ENCODE measurements at places on chromosomes 2 and 18. TPM values are rescaled to one million over a fixed set of nuclear protein-coding genes. Genes with fewer than 3 reads are reported as not detected.

DNA sequence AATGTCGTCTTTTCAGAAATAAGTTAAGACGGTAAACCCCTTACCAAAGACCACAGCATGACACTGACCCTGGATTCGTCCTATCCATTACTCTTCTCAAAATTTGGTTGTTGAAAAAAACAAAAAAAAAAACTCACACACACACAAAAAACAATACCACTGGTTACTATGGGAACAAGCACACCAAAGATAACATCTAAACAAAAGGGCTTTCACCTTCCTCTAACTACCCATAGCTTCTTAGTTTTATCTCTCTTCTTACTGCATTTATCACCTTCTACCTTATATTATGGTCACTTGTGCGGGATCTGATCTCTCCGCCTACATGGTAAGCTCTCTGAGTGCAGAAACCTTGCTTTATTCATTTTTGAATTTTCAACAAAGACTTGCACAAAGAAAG is 192.7 kb downstream of the STK39 start:
- no peak overlapping the region for H3K4me3 ChIP-seq
- no peak for DNase-seq
- H3K27me3 ChIP-seq: no peaks in the 10 kb centered on the region
- no peak overlapping the region for H3K27ac ChIP-seq
- no peaks in the 10 kb centered on the region for H3K36me3 ChIP-seq

ASXL3 gene
- total RNA-seq: not detected

GRCh38 chr2:38691994-38692393 is 26.1 kb downstream of the GALM start:
- peak overlapping the region; percentile 42 for H3K27ac ChIP-seq
- H3K27me3 ChIP-seq: no peaks in the 10 kb centered on the region
- H3K4me1 ChIP-seq: peaks cover 45% of the 10 kb centered on the region
- H3K36me3 ChIP-seq: no peaks in the 10 kb centered on the region

SLC5A7 gene
- total RNA-seq: not detected

DNA sequence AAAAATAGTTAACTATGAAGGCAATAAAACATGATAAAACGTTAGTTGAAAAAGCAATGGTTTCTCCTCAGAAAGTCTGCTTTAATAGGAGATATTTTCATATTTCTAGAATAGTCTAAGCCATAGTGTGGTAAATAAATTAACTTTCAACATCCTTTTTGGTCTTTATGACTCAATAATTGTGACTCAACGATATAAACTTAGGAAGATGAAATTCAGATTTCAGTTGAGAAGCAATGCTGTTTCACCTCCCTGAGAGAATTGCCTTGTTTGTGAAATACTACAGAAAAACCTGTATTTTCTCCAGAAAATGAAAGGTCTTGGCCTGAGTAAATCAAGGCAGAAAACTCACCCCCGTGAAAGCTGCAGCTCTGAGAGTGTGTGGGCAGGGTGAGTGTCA is 166.9 kb downstream of the ETAA1 start:
- DNase-seq: no peak
- H3K4me3 ChIP-seq: no peak overlapping the region
- H3K27ac ChIP-seq: no peak overlapping the region
- H3K4me1 ChIP-seq: no peaks in the 10 kb centered on the region
- H3K36me3 ChIP-seq: no peaks in the 10 kb centered on the region

- H3K27ac ChIP-seq: no peak overlapping the region
- H3K27me3 ChIP-seq: no peaks in the 10 kb centered on the region
- no peaks in the 10 kb centered on the region for H3K36me3 ChIP-seq
- no peak for DNase-seq
- no peaks in the 10 kb centered on the region for H3K4me1 ChIP-seq
Observed at GRCh38 chr2:98505311-98505808, 60.7 kb downstream of the INPP4A start.

GRCh38 chr2:168971261-168971660 is 59.9 kb downstream of the ABCB11 start:
- no peaks in the 10 kb centered on the region for H3K36me3 ChIP-seq
- H3K27me3 ChIP-seq: no peaks in the 10 kb centered on the region
- DNase-seq: no peak
- H3K4me3 ChIP-seq: no peak overlapping the region
- no peaks in the 10 kb centered on the region for H3K4me1 ChIP-seq

- no peaks in the 10 kb centered on the region for H3K36me3 ChIP-seq
- H3K4me1 ChIP-seq: no peaks in the 10 kb centered on the region
- no peak overlapping the region for H3K27ac ChIP-seq
- no peak for DNase-seq
Observed at GRCh38 chr2:126646026-126646425, 9.9 kb upstream of the GYPC start.

- DNase-seq: no peak
- H3K4me3 ChIP-seq: no peak overlapping the region
- no peak overlapping the region for H3K27ac ChIP-seq
Observed at GRCh38 chr18:8912348-8913326, 189.9 kb upstream of the NDUFV2 start.

- H3K4me3 ChIP-seq: no peak overlapping the region
- H3K27ac ChIP-seq: no peak overlapping the region
- no peaks in the 10 kb centered on the region for H3K4me1 ChIP-seq
- no peaks in the 10 kb centered on the region for H3K36me3 ChIP-seq
Observed at GRCh38 chr2:176177580-176178037, 10.9 kb upstream of the HOXD1 start.

DNA sequence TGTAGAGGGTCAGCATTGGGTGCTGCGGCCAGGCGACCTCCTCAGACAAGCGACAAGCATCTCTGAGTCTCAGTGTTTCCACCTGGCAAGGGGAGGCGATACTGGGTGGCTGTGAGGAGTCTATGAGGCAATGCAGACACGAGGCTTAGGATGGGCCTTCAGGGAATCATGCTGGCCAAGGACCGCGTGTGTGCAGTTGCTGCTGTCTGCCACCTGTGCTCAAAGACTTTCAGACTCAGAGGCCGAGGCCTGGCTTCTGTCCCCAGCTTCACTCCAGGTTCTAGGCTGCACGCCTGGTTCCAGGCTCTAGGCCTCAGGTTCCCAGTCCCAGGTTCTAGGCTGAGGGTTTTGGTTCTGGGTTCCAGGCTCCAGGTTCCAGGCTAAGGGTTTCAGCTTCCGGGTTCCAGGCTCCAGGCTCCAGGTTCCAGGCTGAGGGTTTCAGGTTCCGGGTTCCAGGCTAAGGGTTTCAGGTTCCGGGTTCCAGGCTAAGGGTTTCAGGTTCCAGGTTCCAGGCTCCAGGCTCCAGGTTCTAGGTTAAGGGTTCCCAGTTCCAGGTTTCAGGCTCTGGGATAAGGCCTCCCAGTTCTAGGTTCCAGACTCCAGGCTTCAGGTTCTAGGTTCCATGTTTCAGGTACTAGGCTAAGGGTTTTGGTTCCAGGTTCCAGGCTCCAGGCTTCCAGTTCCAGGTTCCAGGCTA is 14.8 kb downstream of the LRRFIP1 start:
- no peaks in the 10 kb centered on the region for H3K36me3 ChIP-seq
- H3K27me3 ChIP-seq: peaks cover 22% of the 10 kb centered on the region

GRCh38 chr2:167946441-167946841 is 301.0 kb downstream of the STK39 start:
- H3K27me3 ChIP-seq: no peaks in the 10 kb centered on the region
- no peak overlapping the region for H3K4me3 ChIP-seq
- no peaks in the 10 kb centered on the region for H3K4me1 ChIP-seq
- H3K36me3 ChIP-seq: no peaks in the 10 kb centered on the region

GRCh38 chr2:7919510-7919909 is 762.3 kb upstream of the ID2 start:
- H3K27ac ChIP-seq: no peak overlapping the region
- no peaks in the 10 kb centered on the region for H3K36me3 ChIP-seq
- no peak overlapping the region for H3K4me3 ChIP-seq
- no peaks in the 10 kb centered on the region for H3K4me1 ChIP-seq
- no peak for DNase-seq

DNA sequence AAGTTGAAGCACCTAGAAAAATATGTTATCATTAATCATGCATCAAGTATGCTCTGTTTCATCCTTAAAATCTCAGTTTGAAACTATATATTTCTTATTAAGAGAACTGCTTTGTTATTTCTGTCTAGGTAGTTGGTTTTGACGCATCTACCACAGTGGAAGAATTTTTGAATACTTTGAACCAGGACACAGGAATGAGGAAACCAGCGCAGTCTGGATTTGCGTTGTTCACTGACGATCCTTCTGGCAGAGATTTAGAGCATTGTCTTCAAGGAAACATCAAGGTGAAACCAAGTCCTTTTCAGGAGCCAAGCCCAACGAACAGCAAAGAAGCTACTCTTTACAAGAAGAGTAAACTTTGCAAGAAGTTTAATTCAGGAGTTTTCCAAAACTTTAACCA is 30.1 kb upstream of the DYNC2LI1 start:
- no peak overlapping the region for H3K4me3 ChIP-seq
- no peaks in the 10 kb centered on the region for H3K27me3 ChIP-seq
- H3K36me3 ChIP-seq: peaks cover 3% of the 10 kb centered on the region
- peaks cover 7% of the 10 kb centered on the region for H3K4me1 ChIP-seq
- no peak for DNase-seq

DNA sequence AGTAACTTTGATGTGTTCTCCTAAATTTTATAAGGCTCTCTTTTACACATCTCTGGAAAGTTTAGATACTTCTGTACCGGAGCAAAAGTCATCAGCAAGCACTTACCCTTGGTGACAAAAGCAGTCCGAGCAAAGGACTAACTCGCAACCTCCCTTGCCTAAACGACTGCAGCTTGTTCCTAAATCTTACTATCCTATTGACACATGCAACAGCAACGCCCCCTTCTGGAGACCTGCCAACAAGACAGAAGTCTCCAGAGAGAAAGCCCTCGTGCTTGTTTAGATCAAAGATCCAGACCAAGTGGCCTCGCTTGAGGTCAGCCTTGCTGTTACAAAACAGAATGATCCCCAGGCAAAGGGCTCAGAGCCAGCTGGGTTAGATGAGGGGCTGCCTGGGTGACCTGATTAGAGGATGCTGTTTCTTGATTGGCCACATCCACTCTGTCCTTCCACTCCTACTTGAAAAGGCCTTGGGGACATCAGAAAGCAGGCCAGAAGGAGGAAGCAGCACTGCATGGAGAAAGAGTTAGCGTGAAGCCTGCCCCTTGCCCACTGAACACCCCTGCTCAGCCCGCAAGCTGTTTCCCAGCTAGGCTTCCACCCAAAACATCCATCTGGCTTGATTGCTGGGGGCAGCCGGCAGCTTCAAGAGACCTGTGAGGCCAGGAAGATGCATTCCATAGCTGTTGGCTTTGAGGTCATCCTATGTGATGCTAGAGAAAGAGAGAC is 94.3 kb downstream of the HNRNPLL start:
- H3K36me3 ChIP-seq: no peaks in the 10 kb centered on the region
- H3K27ac ChIP-seq: no peak overlapping the region
- peak; percentile 81 for DNase-seq
- no peak overlapping the region for H3K4me3 ChIP-seq

GRCh38 chr2:29517413-29517812 is 402.2 kb downstream of the CLIP4 start:
- H3K36me3 ChIP-seq: no peaks in the 10 kb centered on the region
- no peaks in the 10 kb centered on the region for H3K4me1 ChIP-seq
- H3K4me3 ChIP-seq: no peak overlapping the region
- no peak for DNase-seq
- no peak overlapping the region for H3K27ac ChIP-seq
- H3K27me3 ChIP-seq: peaks cover 57% of the 10 kb centered on the region

SERPINB2 gene
- total RNA-seq: not detected

SRD5A2 gene
- total RNA-seq: not detected

DNA sequence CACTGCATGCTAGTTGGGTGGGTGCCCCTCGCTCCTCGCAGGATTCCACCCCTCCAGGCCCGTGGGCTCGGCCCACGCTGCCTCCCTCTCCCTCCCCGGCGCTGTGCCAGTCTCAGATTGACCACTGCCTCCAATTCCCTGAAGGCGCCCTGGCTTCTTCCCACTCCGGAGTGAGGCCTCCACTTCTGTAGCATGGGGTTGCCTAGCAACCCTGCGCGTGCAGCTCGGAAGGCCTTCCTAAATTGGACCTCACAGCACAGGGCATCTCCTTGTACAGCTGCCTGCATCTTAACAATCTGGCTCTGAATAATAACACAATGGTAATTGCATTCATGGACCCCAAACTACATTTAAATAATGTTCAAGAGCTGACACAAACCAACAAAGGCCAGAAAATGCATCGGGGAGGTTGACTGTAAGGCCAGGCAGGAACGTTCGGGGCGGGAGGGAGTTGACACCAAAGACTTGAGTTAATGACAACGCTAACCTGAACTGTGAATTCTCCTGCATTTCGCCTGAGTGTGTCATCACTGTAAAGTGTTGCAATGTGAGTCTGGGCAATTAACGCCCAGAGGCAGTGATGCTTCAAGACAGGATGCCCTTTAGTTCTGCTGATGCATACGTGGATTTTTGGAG is 222.9 kb downstream of the ZBTB7C start:
- H3K4me3 ChIP-seq: no peak overlapping the region
- H3K4me1 ChIP-seq: no peaks in the 10 kb centered on the region
- peaks cover 50% of the 10 kb centered on the region for H3K27me3 ChIP-seq
- no peaks in the 10 kb centered on the region for H3K36me3 ChIP-seq
- H3K27ac ChIP-seq: no peak overlapping the region

GRCh38 chr2:8534729-8535468 is 147.0 kb upstream of the ID2 start:
- no peaks in the 10 kb centered on the region for H3K36me3 ChIP-seq
- H3K27ac ChIP-seq: no peak overlapping the region
- H3K27me3 ChIP-seq: no peaks in the 10 kb centered on the region
- no peaks in the 10 kb centered on the region for H3K4me1 ChIP-seq

NPPC gene
- 0.52 TPM for total RNA-seq

DNA sequence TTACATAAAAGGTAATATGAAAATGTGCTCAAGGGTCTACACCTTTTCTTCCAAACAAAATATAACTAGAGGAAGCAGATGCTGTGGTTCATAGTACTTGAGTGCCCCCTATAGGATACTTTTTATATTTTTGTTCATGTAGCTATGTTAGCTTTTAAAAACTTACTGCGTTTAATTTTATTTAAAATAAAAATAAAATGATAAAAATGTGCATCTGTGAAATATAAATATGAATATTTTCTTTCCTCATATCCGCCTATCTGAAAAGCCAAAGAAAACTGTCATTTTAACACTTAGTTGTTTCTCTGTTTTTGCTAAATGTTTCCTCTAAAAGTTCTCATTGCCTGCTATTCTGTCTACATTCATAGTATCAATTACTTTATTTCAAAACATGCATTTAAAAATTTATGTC is 9.6 kb upstream of the LRP1B start:
- no peaks in the 10 kb centered on the region for H3K36me3 ChIP-seq
- H3K4me3 ChIP-seq: no peak overlapping the region
- no peaks in the 10 kb centered on the region for H3K27me3 ChIP-seq

GRCh38 chr2:174683392-174683759 is 80.9 kb downstream of the CHRNA1 start:
- H3K4me1 ChIP-seq: no peaks in the 10 kb centered on the region
- H3K4me3 ChIP-seq: no peak overlapping the region
- no peak overlapping the region for H3K27ac ChIP-seq
- no peak for DNase-seq
- H3K36me3 ChIP-seq: no peaks in the 10 kb centered on the region

RFTN2 gene
- not detected for total RNA-seq

Data from HCT116 (cell line).